SK-N-MC (cell line): ENCODE measurements at places on chromosomes 11 and 22.

DNA sequence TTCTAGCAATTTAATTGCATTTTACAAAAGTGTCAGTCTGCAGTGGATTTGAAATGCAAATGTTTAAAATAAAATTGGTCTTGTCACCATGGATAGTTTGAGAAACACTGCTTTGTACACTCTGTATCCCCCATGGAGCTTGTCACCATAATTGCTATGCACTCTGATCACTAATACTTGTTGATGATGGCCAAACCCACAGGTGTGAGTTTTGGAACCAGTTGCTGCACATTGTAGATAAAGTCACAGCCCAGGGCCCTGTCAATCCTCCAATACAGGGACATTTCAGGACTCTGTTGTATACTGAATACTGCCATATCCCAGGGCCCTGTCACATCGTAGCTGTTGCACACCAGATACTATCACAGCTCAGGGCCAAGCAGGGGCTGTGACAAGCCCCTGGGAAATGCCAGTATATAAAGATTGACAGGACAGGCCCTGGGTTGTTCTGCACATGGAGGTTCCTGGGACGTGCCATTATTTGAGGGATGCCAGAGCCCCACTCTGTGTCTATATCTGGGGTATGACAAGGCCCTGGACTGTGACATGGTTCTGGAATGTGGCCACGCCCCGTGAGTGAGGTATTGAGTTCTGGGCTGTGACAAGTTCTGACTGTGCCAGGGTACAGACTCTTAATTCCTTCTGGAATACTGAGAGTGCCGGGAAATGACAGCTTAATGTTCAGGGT, 27.9 kb upstream of the SMPD1 start:
- DNase-seq = no peak

- no peak for DNase-seq
Measured at GRCh38 chr11:100296051-100296679, 390.9 kb upstream of the ARHGAP42 start.

GRCh38 chr11:39570526-39570925, 1888.9 kb downstream of the LRRC4C start:
- no peak for DNase-seq

DNA sequence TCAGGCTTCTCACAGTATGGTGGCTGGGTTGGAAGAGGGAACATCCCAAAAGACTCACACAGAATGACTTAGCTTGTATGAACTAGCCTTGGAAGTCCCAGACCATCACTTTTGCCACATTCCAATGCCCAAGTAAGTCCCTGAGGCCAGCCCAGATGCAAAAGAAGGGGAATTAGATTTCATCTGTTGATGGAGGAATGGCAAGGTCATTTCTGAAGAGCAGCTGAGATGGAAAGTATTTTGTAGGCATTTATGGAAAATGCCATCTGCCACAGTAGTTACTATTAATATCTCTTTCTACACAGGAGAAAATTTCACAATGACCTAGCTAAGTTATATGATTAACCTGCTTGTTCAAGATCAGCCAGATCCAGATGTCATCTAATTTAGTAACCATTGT, 58.8 kb downstream of the ENDOD1 start:
- DNase-seq = no peak

DNA sequence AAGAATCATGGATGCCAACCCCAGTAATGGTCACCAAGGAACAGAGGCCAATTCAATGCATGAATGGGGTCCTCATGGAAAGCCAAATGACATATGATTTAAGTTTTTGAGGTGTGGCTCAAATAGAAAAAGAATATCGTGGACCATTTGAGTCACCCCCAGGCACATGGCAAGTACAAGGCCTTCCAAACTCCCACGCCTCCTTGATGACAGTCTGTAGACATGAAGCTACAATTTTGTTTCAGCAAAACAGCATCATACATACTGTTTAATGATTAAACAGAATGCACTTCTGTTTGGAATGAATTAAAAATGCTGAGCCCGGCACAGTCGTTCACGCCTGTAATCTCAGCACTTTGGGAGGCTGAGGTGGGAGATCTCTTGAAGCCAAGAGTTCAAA, 7.4 kb downstream of the FADD start:
- DNase-seq = no peak

DNA sequence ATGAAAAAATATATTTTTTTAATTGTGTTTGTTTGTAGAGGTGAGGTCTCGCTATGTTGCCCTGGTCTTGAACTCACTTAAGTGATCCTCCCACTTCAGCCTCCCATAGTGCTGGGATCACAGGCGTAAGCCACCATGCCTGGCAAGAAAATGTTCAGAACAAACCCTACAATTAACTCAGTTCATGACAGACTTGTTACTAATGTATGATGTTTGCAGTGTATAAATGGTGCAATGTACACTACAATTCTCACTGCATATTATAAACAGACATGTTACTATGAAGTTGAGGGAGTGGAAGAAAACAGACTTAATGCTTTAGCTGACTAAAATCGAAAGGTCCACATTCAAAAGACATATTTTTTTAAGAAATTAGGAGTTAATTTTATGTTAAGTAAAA, 59.0 kb downstream of the SIK3 start:
- no peak for DNase-seq

GRCh38 chr11:24820541-24820940, 323.7 kb downstream of the LUZP2 start:
- no peak for DNase-seq

GRCh38 chr11:13215149-13215548, 62.4 kb upstream of the BMAL1 start:
- no peak for DNase-seq

DNA sequence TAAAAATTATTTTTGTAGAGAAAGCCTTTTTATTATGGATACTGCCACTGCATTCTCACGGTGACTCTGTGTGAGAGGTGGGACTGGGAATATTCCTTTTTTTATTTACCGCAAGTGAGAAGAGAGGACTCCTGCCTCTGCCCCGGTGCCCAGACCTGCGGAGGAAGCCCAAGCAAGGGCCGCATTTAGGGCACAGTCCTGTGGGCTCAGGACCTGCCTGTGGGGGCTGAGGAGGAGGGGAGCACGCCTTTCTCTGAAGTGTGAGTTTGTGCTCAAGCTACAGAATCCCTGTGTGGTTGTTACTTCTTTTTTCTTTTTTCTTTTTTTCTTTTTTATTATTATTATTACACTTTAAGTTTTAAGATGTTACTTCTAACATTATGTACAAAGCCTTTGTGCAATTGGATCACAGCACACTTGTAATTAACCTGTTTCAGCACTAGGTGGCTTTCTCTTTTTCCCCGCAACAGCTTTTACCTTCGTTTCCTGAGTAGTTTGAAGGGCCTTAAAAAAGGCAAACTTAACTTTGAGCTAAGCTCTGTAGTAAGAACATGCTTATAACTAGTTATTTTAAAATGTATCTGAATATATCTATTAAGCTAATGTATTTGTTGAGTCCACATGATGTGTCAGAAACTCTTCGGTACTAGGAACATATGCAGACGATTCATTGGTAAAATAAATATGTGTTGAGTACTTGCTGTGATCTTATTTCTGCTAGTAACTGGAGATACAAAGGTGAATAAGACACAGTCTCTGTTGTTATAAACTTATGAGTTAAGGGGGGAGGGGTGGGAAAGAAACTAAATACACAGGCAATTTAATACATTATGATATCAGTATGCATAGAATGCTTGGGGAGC, 18.3 kb downstream of the AMOTL1 start:
- no peak for DNase-seq

DNA sequence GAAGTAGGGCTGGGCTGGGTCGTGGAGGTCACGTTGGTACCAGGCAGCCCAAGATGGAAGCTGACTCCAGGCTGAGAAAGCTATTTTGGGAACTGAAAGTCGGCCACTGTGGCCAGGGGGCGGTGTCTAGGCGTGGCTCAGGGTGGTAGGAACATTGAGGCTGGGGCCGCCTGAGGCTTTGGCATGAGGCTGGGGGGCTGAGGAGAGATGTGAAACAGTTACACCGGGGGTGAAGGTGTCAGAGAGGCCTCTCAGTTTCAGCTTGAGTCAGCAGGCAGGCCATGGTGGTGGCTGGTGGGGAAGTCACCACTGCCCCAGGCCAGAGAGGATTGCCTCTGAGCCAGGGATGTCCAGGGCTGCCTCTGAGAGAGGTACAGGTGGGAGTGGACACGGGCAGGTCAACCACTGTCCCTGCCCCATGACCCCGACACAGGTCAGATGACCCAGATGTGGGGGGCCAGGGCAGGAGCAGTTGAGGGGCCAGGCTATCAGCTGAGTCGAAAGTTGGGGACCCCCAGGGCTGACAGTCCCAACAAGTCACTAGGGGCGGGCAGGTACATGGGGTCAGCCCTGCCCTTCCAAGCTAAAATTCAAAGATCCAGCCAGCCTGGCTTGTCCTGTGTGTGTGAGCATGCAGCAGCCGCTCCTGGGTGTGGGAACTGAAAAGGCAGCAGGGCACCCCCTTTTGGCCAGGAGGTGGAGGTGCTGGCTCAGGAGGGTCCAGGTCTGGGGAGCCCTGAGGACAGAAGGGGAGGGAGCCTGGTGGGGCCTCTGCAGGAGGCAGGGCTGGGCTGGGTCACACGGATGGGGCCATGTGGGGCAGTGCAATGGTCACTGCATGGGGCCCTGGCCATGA, 7.2 kb downstream of the KCNK7 start:
- DNase-seq = no peak

GRCh38 chr11:46063138-46063537, 58.1 kb downstream of the PHF21A start:
- no peak for DNase-seq

DNA sequence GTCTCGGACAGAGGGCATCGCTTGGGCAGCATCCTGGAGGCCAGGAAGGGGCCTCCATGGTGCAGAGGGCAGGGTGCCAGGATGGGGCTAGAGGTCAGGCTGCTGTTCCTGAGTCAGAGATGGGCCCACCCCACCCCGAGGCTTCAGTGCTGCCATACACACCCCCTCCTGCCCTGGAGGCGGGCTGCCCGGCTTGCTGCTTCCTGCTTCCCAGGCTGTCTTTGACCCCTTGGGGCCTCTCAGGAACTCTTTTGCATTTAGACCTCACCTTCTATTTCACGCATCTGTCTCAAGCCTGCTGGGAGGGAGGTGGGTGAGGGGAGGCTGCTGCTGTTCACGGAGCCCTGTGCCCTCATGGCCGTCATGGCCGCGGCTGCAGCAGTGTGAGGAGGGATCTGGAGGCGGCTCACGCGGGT, 6.6 kb upstream of the GRAMD4 start:
- DNase-seq = no peak

GRCh38 chr22:37547251-37547741, 13.0 kb upstream of the CDC42EP1 start:
- no peak for DNase-seq

DNA sequence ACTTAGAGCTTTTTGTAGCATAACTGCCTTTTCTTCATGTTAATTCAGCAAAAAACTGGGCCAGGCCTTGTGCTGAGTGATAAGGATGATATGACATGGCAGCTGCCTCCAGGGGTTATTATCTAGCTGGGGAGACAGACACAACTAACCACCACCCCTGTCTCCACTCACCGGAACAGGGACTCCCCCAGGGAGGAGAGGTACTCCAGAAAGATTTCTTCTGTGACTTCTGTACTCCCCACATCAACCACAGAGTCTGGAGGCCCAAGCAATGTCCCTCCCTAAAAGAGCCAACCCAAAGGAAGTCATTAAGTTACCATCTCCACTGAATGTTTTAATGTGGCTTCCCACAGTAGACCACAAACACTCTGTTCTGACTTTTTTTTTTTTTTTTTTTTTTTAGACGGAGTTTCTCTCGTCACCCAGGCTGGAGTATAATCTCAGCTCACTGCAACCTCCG, 14.3 kb upstream of the PMM1 start:
- DNase-seq = no peak

DNA sequence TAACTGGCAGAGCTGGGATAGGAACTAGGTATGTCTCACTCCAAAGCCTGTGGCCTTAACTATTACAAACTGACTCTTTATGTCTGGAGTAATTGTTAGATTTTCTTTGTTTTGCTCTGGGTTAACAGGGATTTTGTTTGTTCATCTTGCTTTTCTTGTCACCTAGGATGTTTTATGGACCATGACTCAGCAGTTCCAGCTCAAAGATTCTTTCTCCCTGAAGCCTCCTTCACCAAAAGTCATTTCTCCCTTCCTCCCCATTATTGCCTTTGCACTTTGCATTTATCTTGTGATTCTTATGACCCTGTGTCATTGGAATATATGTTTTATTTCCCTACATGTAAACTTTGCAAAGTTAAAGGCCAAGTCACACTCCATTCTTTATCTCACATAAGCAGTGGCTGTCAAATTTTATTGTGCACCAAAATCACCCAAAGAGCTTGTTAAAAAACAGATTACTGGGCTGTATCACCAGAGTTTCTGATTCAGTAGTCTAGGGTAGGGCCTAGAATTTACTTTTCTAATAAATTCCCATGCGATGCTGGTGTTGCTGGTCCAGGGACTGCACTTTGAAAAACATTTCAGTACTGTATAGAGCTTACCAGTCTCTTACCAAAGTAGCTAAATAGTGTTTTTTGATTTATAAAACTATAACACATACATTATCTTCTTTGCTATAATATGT, 327.7 kb downstream of the DLG2 start:
- no peak for DNase-seq

- DNase-seq = no peak
Measured at GRCh38 chr22:49727881-49728569, 99.6 kb downstream of the BRD1 start.

- DNase-seq = no peak
Measured at GRCh38 chr11:11229647-11230046, 123.4 kb downstream of the CSNK2A3 start.

DNA sequence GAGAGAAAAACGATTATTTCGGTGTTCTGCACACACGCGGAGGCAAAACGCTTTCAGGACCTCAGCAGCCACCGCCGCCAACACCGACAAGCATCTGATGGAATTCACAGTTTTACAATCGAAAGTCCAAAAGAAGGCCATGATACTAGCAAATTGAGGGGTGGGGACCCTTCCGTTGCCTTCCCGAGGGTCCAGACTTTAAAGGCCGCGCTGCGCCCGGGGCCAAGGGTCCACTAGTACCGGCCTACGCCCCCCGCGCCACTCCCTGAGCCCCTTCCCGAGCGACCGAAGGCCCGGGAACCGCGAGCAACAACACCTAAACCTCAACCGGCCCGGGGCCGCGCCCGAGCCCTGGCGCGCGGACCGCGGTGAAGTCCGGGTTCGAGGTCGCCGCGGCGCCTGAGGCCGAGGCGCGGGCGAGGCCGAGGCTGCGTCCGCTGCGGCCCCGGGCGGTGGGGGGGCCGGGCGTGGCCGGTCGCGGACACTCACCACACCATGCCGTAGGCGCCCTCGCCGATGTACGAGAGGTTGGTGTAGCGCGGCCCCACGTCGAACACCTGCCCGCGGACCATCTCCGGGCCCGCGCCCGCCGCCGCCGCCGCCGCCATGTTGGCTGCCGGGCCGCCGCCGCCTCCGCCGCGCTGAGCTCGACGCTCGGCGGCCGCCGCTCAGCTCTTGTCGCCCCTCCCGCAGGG, 465 bp downstream of the MAPK1 start:
- no peak for DNase-seq

GRCh38 chr11:92751594-92751993, 217.9 kb upstream of the MTNR1B start:
- no peak for DNase-seq

DNA sequence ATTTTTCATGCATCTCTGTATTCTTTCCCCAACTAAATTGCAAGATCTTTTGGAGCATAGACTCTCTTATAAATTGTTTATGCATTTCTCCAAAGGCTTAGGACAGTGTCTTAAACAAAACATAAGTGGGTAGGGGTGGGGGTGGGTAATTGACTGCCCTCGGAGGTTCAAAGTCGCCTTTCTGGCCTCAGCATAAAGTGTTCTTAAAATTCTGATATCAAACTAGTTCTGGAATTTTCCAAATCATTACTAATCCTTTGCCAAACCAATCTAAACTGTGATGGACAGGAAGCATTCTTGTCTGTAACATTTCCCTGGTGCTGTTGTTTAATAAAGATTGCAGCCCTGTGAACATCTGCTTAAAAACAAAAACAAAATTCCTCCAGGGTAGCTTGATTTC, 61.8 kb upstream of the FAT3 start:
- DNase-seq = no peak
